ENCODE measurements at places on chromosomes 2 and 18.

DNA sequence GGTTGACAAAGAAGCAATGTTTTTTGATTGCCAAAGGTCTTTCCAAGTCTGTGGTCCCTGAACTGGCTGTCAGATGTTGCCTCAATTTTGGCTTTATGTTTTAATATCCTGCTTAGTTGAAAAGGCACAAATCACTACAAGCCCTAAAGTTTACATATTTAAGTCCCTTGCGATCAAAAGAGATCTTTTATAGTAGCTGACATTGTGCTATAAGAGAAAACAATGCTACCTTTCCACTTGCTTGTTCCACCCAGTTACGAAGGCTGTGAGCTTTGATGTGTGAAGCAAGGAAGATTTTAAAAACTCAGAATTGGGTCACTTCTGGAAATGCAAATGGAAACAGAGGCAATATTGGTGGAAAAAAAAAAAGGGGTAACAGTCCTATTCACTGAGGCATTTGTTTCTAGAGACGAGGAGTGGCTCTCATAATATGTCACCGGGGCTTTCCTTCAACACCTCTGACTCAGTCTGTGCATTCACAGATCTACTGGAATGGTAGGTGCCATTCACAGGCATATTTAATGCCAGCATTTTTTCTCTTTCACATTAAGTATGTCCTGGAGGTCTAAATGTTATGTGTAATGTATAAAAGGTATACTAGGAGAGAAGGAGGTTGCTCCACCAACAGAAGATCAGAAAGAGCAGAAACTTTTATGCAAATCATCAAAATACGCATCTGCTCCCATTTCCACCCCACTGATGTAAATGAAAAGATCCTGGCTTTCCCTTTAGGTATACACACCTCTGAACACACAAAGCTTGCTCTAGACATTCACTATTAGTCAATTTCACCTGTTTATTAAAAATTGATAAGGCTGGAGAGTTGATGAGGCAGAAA, 91.8 kb downstream of the TGIF1 start:
- DNase-seq = no peak

DNA sequence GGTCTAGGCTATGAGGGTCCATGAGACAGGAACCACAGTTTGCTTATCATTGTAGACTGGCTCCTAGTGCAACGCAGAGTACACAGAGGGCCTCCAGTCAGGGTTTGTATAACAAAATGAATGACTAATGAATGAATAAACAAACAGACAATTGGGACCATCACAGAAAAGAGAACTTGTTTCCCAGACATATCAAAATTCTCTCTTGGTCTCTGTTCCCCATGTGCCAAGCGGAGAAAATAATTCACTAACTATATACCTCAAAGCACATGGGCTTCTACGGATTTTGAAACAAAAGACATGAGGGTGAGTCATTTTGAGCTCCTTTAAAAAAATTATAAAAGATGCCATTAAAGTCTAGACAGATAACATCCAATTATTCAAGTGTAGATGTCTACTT, 28.0 kb downstream of the INO80C start:
- no peak for DNase-seq

DNA sequence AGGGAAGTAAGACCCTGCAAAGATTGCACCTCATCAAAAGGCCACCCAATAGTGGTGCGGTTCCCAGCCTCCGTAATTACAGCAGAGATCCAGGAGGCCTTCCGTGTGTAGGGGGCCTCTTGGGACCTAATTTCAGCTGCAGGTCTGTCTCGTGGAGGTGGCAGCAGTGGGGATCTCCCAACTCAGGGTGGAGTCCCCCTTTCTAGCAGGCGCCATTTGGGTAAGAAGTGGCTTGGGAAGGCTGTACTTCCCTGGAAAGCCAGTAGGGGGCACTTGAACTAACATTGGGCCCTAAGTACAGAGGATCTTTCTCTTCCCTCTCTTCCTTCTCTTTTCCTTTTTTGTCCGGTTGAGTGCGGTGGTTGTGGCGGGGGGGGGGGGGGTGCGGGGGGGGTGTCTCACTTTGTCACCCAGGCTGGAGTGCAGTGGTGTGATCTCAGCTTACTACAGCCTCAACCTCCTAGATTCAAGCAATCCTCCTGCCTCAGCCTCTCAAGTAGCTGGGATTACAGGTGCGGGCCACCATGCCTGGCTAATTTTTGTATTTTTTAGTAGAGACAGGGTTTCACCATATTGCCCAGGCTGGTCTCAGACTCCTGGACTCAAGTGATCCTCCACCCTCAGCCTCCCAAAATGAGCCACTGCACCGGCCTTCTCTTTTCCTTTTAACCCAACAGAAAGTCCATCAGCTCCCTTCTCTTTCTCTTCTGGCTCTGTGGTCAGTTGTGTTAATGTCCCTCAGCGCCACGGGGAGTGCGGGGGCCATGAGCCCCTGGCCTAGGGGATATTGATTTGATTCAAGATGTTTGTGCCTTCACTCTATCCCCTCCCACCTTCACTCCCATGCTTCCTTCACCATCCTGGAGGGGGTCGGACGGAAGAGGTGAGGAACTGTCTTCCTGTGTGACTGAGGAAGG, 32.0 kb downstream of the CENPO start:
- no peak for DNase-seq

- no peak for DNase-seq
Measured at GRCh38 chr2:239095460-239096081, 247.7 kb downstream of the TWIST2 start.

DNA sequence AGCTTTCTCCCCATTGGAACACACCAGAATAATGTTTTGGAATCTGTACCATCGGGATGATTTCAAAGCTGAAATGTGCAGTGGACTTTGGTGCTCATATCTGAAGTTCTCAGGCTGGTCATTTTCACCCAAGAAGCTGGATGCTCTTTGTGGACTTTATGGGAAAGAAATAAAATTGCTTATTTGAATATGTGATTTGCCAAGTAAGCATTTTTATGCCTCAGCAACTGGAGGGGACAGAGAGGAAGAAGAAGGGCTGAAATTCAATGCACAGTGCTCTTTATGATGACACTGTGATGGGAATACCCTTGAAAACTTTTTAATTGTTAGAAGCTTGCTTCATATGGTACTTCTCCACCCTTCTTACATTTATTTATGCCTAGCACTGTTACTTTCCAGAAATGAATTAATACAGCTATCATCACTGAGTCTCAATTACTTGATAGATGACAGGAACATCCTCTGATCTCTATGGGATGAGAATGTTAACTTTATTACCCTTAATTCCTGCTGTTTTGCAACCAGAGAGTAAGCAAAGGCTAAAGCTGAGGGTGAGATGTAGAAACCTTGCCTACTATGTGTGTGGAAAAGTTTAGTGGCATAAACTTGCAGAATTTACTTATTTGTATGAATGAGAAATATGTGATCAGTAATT, 23.6 kb downstream of the SETBP1 start:
- no peak for DNase-seq

DNA sequence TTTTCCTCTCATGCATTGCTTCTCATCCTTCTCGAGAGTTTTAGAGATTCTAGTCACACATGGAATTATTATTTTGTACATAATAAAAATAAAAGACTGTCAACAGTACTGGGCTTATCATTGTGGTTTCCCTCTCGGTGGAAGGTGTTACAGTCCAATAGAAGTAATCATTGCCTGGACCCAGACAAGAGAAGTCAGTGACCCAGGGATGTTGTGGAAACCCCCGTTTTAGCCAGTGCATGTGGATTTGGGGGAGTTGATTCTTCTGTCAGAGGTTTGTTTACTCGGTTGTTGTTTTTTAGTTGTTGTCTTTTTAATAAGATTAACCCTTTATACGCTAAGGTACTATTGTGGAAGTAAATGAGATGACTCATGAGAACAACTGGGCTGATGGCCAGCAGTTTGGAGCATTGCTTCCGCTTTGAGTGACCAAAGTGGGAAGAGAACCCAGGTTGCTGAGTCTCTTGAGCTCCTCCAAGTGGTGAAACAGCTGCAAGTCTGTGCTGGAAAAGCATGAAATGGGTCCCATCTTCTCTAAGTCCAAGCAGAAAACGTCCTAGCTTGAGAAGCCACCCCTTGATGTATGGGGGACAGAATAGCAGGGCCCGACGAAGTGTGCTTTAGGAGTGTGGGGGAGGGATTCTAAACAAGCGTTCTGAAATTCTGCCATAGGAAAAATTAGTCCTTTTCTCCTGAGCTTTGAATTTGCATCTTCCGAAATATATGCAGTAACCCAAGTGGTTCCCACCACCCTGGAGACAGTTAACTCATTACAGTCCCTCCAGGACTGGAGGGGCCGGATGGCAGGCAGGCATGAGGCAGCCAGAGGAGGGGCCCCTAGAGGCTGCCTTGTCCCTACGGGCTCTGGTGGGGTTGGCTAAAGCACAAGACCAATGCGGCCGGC, 61.8 kb upstream of the GPR45 start:
- DNase-seq = peak; percentile 61

DNA sequence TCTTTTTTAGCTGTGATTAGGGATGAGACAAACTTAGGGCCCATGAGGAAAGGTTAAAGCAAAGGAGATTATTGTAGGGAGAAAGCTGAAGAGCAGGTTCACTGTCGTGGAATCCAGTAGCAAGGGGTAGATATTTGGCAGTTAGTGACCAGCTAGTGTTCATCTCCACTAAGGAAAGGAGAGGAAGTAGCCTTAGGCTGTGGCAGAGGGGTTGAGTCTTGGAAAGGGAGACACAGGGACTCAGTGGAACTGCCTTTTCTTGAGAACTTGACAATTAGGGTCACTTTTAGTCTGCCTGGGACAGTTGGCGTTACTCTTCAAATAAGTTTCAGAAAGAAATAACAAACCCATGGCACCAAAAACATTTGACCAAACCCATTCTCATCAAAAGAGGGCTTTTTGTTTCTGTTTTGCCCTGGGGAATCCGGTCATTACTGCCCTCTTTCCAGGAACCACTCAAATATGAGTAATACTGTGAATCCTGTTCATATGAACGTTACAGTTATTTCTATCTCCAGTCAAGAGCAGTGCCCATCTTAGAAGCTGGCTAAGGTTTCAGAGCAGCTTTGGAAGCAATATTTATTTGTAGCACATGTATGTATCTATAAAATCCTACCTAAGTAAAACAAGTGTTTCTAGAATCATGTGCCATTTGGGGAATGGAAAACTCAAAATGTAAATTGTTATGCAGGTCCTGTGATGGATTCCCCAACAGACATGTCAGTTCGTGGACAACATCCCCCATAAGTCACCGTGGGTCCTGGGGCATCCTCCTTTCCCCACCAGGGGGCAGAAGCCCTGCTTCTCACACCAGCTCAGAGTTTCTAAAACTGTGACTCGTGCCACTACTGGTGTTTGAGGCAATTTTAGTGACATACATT, 77.3 kb upstream of the PHLPP1 start:
- DNase-seq = peak; percentile 62

GRCh38 chr2:36516136-36516870, 81.7 kb downstream of the FEZ2 start:
- DNase-seq = no peak

- no peak for DNase-seq
Measured at GRCh38 chr18:23900994-23901393, 113.6 kb upstream of the TTC39C start.

GRCh38 chr2:105803337-105803736, 58.6 kb downstream of the NCK2 start:
- DNase-seq = no peak

DNA sequence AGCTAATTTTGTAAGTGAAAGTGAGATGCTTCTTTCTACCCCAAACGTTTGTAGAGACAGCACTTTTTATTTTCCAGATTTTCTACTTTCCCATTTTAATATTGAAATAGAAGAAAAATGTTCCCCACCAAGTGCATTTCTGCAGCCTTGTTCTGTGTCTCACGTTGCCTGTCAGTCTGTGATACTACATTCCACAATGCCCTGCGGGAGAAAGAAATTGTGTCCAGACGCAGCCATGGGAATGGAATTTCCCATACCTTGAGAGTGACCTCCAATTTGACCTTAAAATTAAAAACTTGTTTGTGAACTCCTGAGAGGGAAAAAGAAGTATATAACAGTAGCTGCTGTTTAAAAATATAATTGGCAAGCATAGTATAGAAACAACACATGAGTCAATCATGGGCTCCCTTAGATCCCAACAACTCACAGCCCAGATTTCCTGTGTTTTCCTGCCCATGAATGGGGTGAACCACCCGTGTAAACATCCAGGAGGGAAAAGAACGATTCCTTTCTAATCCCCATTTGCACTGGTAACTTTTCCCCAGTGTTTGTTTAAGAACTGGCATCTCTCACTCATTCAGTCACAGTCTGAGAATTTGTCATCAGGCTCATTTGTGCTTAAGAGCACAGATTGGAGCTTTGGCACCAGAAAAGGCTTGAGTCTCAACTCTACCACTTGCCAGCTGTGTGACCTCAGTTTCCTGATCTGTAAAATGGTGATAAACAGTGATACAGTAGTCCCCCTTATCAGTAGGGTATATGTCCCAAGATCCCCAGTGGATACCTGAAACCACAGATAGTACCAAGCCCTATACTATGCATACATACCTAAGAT, 166.1 kb upstream of the ZNF521 start:
- DNase-seq = no peak

DNA sequence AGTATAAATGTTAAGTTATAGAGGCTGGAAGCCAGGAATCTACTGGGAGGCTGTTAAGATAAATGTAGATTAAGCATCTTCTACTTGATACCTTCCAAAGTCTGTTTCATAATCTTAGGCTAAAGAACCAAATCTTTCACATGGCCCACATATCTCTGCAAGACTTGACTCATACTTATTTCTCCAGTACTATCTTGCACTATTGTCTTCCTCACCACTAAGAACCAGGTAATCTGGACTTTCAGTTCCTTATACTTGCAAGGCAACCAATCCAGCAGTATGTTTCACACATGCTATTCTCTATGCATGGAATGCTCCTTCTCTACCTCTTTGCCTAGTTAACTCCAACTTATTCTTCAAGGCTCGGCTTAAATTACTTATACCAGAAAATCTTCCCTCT, 62.2 kb downstream of the RBMS1 start:
- DNase-seq = no peak

DNA sequence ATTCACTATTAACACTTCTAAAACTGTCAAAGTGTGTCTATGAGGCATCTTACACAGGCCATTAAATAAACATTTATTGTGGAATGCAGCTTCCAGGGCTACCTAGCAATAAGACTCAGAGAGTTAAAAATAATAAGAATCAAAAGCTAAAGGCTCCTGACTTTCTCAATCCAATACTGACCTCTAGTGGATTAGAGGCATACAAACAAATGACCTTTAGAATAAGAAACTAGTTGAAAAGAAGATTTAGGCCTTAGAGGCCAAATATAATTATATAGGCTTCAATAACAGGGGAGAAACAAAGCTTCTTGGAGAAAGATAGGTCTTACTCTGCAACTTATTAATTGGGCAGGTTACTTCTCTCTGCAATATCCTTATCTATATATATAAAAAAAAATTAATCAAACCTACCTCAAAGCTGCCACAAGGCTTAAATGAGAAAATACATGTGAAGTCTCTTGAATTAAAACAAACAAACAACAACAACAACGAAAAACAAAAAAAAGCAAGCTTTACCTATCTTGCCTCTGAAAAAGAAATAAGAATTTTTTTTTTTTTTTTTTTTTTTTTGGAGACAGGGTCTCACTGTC, 246.1 kb downstream of the EXOC6B start:
- DNase-seq = no peak

DNA sequence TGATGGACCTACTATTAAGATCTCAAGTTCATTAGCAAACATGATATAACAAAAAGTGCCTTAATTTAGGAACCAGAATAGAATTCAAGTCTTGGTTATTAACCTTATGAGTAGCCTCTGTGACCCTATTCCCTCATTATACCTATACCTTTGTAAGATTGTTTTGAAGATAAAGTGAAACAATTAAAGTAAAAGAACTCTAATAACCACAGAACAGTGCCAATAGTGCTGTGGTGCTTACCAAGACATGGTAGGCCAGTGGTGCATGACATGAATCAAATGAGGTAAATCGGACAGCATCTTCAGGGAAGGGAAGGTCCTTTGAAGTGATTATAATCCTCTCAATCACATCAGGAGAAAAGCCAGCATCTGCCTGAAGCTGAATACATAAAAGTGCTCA, 36.4 kb downstream of the METTL4 start:
- no peak for DNase-seq
